ENCODE measurements at places on chromosomes 5 and 9.

GRCh38 chr9:22857316-22857715 lies 410.7 kb downstream of the DMRTA1 start:
- DNase-seq = no peak

- no peak for DNase-seq
Measured at GRCh38 chr5:32434221-32434620, 10.3 kb downstream of the ZFR start.

GRCh38 chr9:15642369-15642962 lies 89.6 kb downstream of the CCDC171 start:
- DNase-seq = peak; percentile 11

GRCh38 chr9:69122549-69123141 lies 51.4 kb upstream of the TJP2 start:
- no peak for DNase-seq

DNA sequence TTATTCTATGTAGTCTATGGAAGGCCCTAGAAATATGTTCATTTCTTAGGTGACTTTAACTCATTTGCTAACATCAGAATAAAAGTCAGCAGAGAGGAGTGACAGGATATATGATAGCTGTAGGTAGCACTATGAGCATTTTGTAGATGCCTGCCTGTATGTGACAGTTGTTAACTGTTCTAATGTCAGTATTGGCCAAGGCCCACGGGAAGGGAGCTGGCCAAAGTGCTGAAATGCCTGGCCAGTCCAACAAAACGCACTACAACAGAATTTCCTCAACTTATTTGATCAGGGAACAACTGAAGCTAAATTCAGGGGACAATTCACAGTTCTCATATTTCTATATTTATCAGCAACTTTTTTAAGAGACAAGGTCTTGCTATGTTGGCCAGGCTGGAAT lies 20.8 kb downstream of the SV2C start:
- no peak for DNase-seq

GRCh38 chr9:82601293-82601771 lies 461.6 kb downstream of the RASEF start:
- peak; percentile 96 for DNase-seq

GRCh38 chr9:119963258-119963797 lies 594.1 kb upstream of the BRINP1 start:
- no peak for DNase-seq

GRCh38 chr5:149572576-149573231 lies 8.6 kb upstream of the ARHGEF37 start:
- DNase-seq = no peak

DNA sequence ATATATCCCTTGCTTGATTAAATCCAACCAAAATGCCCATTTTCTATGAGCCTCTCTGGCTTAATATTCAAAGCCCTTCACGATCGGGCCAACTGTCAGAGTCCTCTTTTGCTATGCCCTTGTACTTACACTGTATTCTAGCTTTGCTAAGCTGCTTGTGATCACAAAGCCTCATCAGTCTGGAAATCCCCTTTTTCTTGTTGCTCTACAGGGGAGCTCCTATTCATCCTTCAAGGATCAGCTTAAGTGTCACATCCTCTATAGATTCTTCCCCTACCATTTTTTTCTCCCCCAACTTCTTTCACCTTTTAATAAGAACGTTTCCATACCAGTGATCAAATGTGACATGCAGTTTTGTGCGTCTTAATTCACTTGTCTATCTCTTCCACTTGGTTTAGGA lies 450.4 kb upstream of the CHD1 start:
- DNase-seq = no peak

DNA sequence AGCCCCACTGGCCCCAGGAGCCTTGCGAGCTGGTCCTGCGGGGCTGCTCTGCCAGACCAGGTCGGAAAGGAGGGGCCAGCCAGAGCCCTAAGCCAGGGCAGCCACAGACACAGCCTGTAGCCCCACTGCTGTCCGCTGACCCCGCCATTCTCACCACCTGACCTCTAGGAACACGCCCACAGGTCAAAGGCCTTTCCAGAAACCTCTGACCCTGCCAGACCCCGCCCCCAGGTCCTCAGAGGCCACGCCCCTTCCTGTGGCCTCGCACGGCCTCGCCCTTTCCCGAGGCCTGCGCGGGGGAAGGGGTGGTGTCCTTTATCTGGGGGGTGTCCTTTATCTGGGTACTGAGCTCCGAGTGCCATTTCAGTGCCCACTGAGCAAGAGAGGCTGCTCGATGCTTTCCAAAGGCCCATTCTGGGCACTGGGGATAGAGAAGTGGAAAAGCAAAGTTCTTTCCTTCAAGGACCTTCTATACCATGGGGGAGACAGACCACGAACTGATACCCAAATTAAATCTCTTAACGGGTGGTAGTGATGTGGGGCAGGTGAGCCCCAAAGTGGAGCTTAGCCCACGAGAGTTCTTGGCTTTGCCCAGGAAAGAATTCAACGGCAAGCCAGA lies 46.5 kb downstream of the P4HA2 start:
- DNase-seq = no peak

DNA sequence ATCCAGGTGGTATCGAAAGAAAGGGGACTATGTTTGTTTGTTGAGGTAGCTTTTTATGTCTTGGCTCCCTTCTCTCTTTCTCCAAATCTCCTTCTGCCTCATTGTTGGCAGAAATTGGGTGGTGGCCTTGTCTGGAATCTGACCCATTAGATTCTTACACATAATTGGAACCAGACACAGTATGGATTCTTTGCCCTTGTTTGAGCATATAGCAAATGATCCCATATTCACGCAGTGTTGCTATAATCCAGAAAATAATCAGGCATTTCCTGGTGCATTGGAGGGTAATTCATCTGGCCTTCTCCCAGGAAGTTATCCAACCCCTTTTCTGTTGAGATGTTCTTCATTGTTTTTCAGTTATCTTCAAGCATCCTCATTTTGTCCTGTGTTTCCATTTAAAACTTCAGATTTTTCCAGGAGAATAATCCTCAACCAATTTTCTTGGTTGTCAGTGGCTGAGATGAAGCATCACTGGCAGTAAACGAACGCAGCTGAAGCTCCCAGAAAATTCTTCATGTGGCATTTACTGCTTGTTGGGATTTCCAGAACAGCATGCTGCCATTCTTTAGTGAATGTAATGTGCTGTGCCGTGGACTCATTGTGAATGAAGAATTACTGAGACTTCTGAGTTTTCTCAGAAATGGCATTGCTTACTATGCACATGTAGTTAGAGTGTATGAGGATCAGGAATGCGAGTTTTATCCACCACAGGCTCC lies 70.5 kb upstream of the NTRK2 start:
- no peak for DNase-seq
